ENCODE measurements at places on chromosomes 5 and 9. TPM values are rescaled to one million over a fixed set of nuclear protein-coding genes. Genes with fewer than 3 reads are reported as not detected.

The PCDHB11 gene
- polyA plus RNA-seq = 1.1 TPM

The CMYA5 gene
- polyA plus RNA-seq = 2.3 TPM

The SMIM27 gene
- 14.6 TPM for polyA plus RNA-seq

The PTGDS gene
- 4.6 TPM for polyA plus RNA-seq

The SMIM33 gene
- not detected for polyA plus RNA-seq

The PTPA gene
- polyA plus RNA-seq = 70.1 TPM
